Bronchial epithelial cell (primary cell): ENCODE measurements at places on chromosomes 12 and 14.

- peak; percentile 93 for DNase-seq
These were observed 323.7 kb downstream of the PAWR start for GRCh38 chr12:79367032-79367589.

GRCh38 chr12:10163084-10163483, 8.8 kb downstream of the OLR1 start:
- DNase-seq, result no peak

GRCh38 chr12:110998165-110998564, 77.8 kb upstream of the MYL2 start:
- no peak for DNase-seq

DNA sequence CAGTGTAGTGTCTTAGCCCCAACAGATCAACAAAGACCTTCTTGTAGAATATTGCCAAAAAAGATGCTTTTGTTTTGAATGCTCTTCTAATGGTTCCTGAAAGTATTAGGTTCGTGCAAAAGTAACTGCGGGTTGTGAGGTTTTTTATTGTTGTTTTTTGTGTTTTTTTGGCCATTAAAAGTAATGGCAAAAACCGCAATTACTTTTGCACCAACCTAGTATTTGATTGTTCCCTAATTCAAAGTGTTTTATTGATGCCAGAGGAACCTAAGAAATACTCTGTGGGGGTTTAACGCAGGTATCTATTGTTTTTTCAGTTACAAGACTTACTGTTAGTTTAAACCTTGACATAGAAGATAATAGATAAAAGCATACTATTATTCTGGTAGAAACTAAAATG, 150.8 kb upstream of the DAAM1 start:
- no peak for DNase-seq

GRCh38 chr14:69038455-69039287, 59.6 kb upstream of the ACTN1 start:
- DNase-seq, result no peak

GRCh38 chr14:91911474-91912032, 35.9 kb downstream of the FBLN5 start:
- DNase-seq, result peak; percentile 60

DNA sequence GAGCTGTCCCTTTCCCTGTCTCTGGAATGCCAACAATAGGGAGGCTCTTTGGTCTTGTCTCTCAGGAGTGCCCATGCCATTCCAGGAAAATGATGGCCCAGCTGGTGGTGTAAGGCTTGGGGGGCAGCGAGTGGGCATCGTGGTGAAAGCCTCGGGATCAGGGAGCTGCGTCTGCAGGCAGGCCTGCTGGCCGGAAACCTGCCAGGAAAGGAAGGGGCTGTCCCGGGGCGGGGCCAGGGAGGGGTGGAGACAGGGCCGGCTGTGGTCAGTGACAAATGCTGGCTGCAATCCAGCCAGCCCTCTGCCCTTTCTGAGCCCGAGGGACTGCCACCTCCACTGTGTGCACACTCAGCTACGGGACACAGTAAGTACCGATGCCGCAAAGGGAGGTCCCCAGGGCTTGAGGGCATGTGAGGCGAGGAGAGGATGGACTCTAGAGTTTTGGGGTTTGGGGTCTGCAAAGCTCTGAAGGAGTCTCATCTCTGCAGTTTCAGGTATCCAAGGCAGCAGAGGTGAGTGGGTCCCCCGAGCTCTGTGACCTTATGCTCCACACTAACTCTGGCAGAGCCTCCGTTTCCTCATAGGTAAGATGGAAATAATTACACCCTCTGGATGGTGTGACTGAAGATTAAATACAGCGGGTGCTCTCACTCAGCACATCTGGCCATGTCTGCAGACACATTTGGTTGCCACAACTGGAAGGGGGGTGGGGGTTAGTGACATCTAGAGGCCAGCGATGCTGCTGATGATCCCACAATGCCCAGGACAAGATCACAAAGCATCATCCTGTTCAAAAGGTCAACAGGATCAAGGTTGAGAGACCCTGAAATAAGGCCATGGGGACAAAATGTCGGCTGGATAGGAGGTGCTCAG, at the start of gene SERPINA5:
Gene SERPINA5, plus strand, starts transcription at position 300 of the 873 bp plus-strand sequence. CDS start 5,937 bp downstream, outside the sequence.
- no peak for DNase-seq

DNA sequence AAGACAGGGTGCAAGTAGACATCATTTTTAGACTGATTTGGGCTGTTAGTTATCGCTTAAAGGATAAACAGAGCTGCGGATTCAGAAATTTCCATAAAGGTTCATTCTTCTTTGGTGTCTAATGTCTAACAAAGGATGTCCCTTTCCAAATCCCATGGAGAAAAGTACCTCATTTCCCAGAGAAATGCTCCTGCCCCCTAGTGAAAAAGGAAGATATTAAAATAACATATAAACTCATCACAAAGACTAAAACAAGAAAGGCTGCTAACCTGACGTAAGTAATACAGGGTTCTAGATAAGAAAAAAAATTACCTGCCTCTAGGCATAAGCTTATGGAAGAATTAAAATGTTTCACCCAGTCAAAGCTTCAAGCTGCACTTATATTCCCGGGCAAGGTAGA, 22.8 kb downstream of the ARMH4 start:
- no peak for DNase-seq

DNA sequence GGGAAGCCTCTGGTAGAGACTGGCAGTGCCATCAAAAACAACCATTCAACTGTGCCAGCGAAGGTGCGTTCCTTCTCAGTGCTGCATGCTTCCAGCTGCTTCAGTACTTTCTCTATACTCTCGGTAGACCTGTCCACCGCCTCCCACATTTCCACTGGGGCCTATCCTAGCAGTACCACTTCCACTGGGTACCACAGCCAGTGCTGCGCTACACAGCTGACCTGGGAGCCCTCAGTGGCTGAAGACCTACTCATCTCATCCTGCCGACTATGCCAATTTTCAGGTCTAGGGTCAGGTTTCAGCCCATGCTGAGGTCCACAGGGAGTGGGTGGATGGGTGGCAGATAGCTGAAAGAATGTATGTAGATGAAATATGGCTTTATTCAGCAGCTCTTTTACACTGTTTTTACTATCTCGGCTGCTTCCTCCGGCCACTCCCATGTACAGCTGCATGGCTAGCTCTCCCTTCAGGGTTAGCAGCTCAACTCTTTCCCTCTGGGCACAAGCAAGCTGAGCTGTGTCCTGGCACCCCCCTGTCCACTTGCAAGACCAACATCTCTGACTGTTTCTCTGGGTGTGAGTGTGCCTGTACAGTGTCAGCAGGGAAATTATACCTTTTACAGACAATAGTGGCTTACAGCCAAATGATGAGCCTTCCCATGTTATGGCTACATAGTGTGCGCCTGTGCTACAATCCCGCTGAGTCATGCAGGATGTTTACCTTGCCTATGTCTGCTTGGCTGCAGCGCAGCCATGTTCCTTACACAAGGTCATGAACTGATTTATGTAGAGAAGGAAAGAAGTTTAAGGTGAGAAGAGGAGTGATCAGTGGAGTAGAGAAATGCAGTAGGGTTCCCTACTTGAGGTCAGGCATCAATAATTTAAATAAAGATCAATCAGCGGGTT, 125.7 kb upstream of the DDHD1 start:
- DNase-seq, result peak; percentile 84

GRCh38 chr12:508795-509194, 49.1 kb downstream of the B4GALNT3 start:
- DNase-seq, result peak; percentile 59

- DNase-seq, result no peak
These were observed 272.5 kb downstream of the SLC15A4 start for GRCh38 chr12:128551266-128551665.

- DNase-seq, result no peak
These were observed 51.8 kb upstream of the CEP83 start for GRCh38 chr12:94511506-94511905.

GRCh38 chr12:52437508-52437907, 3.3 kb upstream of the KRT75 start:
- DNase-seq, result no peak

DNA sequence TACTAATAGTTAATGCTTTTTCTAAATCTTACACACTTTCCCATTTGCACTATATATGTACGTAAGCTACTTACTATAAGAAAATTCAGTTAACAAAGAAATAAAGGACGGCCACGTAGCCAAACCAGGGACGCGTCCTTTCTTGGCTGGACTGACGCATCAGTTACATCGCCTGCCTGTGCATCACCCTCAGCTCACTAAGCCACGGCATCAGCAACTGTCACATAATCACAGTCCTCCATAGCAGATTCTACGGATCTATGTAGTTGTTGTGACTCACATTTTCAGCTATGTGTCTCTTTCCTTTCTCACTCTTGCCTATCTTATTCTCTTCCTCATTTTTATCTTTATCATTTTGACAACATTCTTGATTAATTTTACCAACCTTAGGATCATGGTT, 38.1 kb upstream of the C12orf50 start:
- DNase-seq, result no peak

GRCh38 chr12:109020796-109021380, at the start of gene SVOP:
Gene SVOP, minus strand, starts transcription at chr12:109021068. Its CDS starts 200 bp downstream, at chr12:109020868.
- peak; percentile 41 for DNase-seq

DNA sequence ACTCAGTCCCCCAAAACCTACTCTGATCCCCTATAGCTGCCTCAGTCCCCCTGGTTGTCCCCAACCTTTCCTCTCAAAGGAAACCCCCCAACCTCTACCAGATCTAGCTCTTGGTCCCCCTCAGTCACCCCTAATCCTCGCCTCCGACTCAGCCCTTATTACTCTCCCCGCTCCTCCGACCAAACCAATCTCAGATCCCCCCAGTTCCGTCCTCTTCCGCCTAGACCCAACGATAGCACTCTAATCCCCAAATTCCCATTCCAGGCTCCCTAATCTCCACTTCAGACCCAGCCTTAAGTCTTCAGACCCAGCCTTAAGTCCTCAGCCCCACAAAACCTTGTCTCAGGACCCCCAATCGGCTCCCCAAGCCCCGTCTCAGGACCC, 612 bp downstream of the VPS37B start:
- no peak for DNase-seq

- peak; percentile 81 for DNase-seq
These were observed 55.1 kb upstream of the E2F7 start for GRCh38 chr12:77120156-77121085.

- DNase-seq, result peak; percentile 29
These were observed 155.8 kb upstream of the ATP2B1 start for GRCh38 chr12:89864411-89864810.

GRCh38 chr14:31024577-31025366, 677 bp upstream of the AP4S1 start:
- DNase-seq, result peak; percentile 68

GRCh38 chr12:12209043-12209442, 57.8 kb downstream of the LRP6 start:
- DNase-seq, result no peak

- DNase-seq, result peak; percentile 83
These were observed 6.5 kb downstream of the PHLDA1 start for GRCh38 chr12:76024942-76025600.

DNA sequence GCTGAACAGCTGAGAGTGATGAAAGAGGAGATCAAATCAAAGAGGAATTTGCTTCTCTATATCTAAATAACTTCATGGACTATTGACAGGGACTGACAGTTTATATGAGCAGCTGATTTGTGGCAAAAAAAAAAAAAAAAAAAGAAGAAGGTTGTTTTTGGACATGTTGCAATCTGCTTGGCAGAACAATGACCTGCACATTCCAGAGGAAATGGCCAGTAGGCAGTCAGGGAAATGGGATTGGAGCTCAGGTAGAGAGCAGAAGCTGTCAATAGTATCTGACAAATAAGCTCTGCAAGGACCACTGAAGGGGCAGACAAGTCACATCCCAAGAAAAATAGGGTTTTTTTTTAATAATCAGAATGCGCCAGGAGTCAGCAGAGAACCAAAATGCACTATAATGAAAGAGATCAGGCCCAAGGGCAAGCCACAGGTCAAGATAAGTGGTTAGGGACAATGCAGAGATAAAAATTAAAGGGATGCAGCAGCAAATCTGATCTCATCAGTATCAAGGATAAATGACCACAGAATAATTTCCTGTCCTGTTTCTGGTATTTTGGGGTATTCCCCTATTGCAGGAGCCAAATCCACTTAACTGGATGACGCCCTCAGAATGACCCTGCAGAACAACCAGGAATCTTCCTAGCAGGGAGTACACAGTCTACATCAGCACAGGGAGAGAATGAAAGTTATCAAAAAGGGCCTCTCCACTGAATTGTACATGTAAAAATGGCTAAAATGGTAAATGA, 22.6 kb upstream of the DUSP16 start:
- peak; percentile 52 for DNase-seq

DNA sequence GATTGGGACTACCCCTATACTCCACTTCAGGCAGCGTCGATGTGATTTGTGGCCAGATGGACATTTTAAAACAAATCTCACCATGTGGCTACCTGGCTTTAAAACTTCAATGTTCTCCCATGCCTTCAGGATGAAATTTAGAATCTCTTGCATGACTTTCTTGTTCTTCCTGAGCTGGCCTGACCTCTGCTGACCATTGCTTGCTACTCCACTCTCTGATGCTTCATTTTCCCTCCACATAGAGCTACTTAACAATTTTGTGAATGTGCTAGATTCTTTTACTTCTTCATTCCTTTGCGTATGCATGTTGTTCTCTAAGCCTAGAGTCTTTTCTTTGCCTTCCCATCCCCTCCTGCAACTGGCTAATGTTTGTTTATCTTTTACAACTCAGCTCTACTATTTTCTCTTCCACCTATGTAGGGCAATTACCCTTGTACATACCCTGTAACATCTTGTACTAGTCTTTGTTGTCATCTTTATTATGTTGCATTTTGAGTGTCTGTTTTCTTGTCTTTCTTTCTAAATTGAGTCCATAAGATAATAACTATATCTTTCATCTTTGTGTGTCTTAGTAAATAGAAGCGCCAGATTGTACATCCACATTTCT, 41.2 kb downstream of the YLPM1 start:
- peak; percentile 48 for DNase-seq

- no peak for DNase-seq
These were observed 54.2 kb downstream of the PTPRQ start for GRCh38 chr12:80498059-80498728.

DNA sequence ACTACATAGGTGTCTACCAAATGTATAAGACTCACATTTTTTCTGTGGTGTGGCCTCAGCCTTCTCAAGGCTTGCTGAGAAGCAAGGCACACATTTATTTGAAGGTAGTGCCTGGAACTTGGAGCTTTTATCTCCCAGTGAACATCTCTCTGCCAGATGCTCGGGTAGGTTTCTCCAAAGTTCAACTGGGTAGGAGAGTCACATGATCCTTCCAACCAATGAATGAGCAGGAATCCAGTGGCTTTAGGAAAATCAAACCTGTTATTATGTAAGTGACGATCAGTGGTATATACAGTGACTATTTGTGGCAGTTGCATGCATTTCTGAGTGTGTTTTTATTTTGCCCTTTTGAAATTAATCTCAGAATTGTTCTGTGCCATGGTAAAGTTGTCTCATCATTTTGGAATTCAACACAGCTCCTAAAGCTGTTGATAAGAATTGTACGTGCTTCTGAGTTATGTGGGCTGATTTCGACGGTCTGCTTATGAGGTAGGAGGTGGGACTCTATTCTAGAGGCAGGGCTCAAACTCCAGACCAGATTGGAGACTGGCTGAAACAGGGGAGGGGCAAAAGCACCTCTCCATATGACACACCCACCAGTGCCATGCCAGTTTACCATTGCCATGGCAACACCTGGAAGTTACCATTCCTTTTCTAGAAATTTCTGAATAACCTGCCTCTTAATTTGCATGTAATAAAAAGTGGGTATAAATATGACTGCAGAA, 57.6 kb downstream of the EID3 start:
- peak; percentile 46 for DNase-seq

- DNase-seq, result peak; percentile 69
These were observed 62.8 kb downstream of the PPP2R5C start for GRCh38 chr14:101824339-101824727.

- peak; percentile 52 for DNase-seq
These were observed 25.5 kb upstream of the FBXO34 start for GRCh38 chr14:55245657-55246268.
